ENCODE measurements at places on chromosomes 5 and 9.

- H3K4me1 ChIP-seq = no peaks in the 10 kb centered on the region
- H3K27ac ChIP-seq = no peak overlapping the region
- no peak for DNase-seq
- peaks cover 16% of the 10 kb centered on the region for H3K27me3 ChIP-seq
These were observed 130.4 kb upstream of the CDH6 start for GRCh38 chr5:31062902-31063580.

DNA sequence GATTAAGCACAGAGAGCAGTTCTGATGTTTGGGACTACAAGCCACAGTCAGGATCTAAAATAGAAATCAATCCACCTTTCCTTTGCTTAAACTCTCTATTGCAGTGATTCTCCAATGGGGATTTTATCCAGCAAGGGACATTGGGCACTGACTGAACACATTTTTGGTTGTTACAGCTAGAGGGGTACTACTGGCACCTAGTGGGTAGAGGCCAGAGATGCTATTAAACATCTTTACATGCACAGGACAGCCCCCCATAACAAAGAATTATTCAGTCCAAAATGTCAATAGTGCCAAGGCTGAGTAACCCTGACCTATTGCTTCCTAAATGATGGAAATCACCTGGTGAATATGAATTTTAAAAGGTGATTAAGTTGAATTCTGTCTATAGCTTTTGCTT, 12.0 kb downstream of the ZNF622 start:
- H3K27ac ChIP-seq = no peak overlapping the region
- peaks cover 91% of the 10 kb centered on the region for H3K36me3 ChIP-seq
- H3K4me1 ChIP-seq = peaks cover 5% of the 10 kb centered on the region
- H3K4me3 ChIP-seq = no peak overlapping the region
- no peak for DNase-seq

DNA sequence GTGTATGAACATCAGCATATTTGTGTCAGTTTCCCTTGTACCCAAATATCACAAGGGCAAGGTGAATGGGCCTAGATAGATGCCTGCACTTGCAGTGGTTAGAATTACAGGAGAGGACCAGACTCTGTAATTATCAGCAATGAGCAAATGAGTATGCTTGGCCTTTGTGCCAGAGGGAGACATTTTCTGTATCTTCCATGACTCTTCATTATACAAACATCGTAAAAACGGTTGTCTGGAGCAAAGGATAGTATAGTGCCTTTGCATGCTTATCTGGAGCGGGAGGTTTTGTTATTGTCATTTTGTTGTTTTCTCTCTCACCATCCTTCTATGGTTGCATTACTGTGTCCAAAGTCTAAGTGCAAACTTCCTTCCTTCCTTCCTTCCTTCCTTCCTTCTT, 1568.5 kb upstream of the NUDT12 start:
- no peaks in the 10 kb centered on the region for H3K27me3 ChIP-seq
- H3K36me3 ChIP-seq = no peaks in the 10 kb centered on the region
- no peak for DNase-seq
- no peaks in the 10 kb centered on the region for H3K4me1 ChIP-seq
- no peak overlapping the region for H3K4me3 ChIP-seq

- H3K4me3 ChIP-seq = no peak overlapping the region
- H3K27me3 ChIP-seq = peaks cover 27% of the 10 kb centered on the region
- H3K4me1 ChIP-seq = no peaks in the 10 kb centered on the region
- H3K36me3 ChIP-seq = no peaks in the 10 kb centered on the region
These were observed 11.9 kb downstream of the LCN1 start for GRCh38 chr9:135533113-135533512.

- peak overlapping the region; percentile 42 for H3K27ac ChIP-seq
- H3K4me1 ChIP-seq = peaks cover 14% of the 10 kb centered on the region
- DNase-seq = peak; percentile 69
- no peaks in the 10 kb centered on the region for H3K36me3 ChIP-seq
- peak overlapping the region; percentile 49 for H3K4me3 ChIP-seq
- H3K27me3 ChIP-seq = no peaks in the 10 kb centered on the region
These were observed 101.1 kb downstream of the RGS3 start for GRCh38 chr9:113564498-113565237.

- no peak overlapping the region for H3K4me3 ChIP-seq
- no peaks in the 10 kb centered on the region for H3K27me3 ChIP-seq
- no peak for DNase-seq
- no peaks in the 10 kb centered on the region for H3K36me3 ChIP-seq
These were observed 217.0 kb downstream of the TMEM38B start for GRCh38 chr9:105911104-105911911.

- no peaks in the 10 kb centered on the region for H3K36me3 ChIP-seq
- H3K27ac ChIP-seq = no peak overlapping the region
- no peaks in the 10 kb centered on the region for H3K27me3 ChIP-seq
- no peak for DNase-seq
- H3K4me3 ChIP-seq = no peak overlapping the region
These were observed 4.8 kb downstream of the IL9 start for GRCh38 chr5:135890867-135891266.

DNA sequence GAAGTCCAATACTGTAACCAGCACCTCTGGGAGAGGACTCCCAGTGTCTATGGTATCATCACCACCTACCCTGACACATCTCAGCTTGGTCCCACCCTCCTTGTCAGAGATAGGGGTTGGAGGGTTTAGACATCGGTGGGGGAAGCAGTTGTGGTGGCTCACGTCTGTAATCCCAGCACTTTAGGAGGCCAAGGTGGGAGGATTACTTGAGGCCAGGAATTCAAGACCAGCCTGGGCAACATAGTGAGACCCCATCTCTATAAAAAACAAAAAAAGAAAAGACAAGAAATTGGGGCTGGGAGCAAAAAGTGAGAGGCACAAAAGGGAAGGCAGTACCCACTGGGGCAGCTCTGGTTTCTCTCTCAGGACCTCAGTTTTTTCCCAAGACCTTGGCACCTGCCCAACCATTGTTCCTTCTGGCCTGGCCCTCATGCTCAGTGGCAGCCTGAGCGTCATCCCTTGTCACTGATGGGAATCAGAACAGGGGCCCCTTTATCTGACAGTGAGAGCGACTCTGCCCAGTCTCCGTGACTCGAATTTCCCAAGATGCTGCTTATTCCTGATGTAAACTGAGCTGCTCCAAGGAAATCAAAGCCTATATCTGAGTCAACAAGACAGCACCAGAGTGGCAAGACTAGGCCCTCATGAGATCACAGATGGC, 80.5 kb upstream of the HSPA9 start:
- no peak overlapping the region for H3K4me3 ChIP-seq
- no peak for DNase-seq
- H3K27me3 ChIP-seq = no peaks in the 10 kb centered on the region
- H3K4me1 ChIP-seq = no peaks in the 10 kb centered on the region
- no peak overlapping the region for H3K27ac ChIP-seq
- no peaks in the 10 kb centered on the region for H3K36me3 ChIP-seq

DNA sequence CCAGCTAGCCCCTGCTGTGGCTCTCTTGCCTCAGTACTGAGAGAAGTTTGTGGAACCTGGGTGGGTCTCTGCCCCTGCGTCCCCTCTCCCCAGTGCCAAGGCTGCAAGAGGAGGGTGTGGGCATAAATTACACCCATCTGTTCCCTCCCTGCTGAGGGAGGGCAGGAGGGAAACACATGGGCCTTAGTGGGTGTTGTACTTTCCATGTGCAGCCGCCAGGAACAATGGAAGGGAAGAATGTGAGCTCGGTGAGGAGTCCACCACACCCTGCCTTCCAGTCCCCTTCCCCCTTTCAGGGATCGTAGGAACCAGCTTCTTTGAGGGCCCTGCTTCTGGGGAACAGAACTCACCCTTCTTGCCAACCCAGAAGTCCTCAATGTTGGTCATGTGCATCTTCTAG, 138.2 kb upstream of the KLF4 start:
- H3K4me1 ChIP-seq = no peaks in the 10 kb centered on the region
- no peaks in the 10 kb centered on the region for H3K36me3 ChIP-seq
- H3K4me3 ChIP-seq = no peak overlapping the region

DNA sequence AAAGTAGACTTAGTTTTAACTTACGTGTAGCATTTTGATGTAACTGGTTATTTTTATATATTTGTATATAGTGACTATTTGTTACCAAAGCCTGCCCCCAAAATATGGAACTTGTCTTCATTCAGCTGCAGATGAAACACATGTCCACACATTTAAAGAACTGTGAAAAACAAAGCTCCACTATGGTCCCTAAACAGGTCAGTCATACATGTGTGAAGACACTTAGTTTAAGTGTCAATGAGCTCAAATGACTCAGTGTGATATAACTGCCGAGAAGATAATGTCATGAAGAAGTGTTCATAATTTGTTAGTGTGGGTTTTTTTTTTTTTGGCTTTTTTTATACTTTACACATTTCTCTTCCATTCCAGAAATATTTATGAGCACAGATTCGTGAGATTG, 28.2 kb downstream of the HAVCR1 start:
- H3K4me1 ChIP-seq = no peaks in the 10 kb centered on the region
- no peak for DNase-seq
- H3K27ac ChIP-seq = no peak overlapping the region
- H3K27me3 ChIP-seq = peaks cover 4% of the 10 kb centered on the region
- H3K4me3 ChIP-seq = no peak overlapping the region
- H3K36me3 ChIP-seq = no peaks in the 10 kb centered on the region

DNA sequence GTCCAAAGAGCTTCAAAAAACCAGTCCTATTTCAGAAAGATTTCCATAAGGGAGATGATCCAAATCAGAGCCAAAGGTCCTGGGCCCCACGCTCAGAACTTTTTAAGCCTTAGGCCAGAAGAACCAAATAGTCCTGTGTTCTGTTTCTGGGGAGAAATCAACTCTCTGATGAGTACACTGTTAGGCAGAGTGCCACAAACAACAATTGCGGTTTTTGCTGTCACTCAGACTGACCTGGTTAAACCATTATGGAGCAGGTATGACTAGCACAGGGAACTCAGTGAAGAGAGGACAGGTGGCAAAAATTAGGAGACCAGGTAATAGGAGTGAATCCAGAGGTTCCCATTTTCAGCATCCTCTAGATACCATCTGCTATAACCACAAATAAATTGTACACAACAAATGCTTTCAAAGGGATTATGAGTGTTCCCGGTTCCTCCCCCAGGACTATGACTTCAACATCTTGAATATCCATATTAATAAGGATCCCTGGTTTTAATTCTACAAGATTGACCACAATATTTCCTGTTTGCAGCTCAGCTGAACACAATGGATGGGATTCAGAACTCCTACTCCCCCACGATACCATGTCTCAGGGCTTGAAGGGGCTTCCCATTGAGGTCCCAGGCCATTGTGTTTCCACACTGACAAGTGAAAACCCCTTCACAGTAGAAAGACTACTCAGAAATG, 52.1 kb upstream of the FREM1 start:
- H3K36me3 ChIP-seq = no peaks in the 10 kb centered on the region
- H3K27ac ChIP-seq = no peak overlapping the region
- no peak for DNase-seq
- H3K4me3 ChIP-seq = no peak overlapping the region
- H3K4me1 ChIP-seq = no peaks in the 10 kb centered on the region

GRCh38 chr9:21779397-21779796, 23.0 kb upstream of the MTAP start:
- DNase-seq = no peak
- H3K4me3 ChIP-seq = no peak overlapping the region
- no peaks in the 10 kb centered on the region for H3K36me3 ChIP-seq

DNA sequence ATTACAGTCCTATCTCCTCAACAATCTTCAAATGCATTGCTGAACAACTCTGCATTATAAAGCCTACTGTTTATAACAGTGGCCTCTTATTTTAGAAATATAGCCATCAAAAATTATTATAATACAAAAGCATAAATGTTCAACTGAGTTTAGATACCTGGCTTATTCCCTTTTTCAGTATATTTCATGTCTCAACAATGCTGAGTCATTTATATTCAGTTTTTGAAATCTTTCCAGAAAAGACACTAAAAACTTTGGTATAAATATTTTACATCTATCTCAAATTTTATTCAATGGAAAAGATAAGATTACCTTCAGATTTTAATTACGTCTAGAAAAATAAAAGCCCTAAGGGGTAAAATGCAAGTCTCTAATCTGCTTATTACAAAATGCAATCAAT, 37.9 kb downstream of the LURAP1L start:
- no peak for DNase-seq
- H3K4me3 ChIP-seq = peak overlapping the region; percentile 35
- H3K27me3 ChIP-seq = no peaks in the 10 kb centered on the region
- peak overlapping the region; percentile 95 for H3K27ac ChIP-seq

- no peaks in the 10 kb centered on the region for H3K27me3 ChIP-seq
- no peak overlapping the region for H3K27ac ChIP-seq
- no peaks in the 10 kb centered on the region for H3K36me3 ChIP-seq
- no peak overlapping the region for H3K4me3 ChIP-seq
These were observed 271.2 kb downstream of the EDIL3 start for GRCh38 chr5:84113246-84114105.

DNA sequence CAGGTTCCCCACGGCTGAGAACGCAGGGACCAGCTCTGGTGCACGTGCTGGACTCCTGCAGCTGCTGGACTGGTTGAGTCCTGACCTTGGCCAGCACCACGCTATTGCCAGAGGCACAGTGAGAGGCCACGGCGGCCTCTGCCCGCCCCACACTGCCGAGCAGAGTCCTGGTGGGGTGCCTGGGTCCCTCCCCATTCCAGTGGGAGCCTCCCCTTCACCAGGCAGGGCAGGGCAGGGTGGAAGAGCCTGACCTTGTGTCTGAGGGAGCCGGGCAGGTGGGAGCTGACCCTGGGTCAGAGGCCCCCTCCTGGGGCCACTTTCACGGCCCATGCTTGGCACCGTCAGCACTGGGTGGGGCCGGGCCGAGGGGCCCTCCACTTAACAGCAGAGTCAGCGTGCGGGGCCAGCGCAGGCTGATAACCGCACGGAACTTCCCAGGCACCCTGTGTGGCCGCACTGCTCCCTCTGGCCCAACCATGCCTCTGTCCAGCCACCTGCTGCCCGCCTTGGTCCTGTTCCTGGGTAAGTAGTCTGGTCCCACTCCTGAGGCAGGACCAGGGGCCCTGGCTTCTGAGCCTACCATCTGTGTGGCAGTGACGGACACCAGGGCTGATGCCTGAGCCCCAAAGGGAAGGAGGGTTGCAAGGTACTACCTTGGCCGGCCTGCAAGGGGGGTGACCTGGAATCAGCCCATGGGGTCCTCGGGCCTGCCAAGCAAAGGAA, at the start of gene MAMDC4:
Gene MAMDC4, plus strand, starts transcription at position 406 of the 723 bp plus-strand sequence. Its CDS starts 71 bp downstream, at position 477.
- DNase-seq = no peak
- H3K27me3 ChIP-seq = no peaks in the 10 kb centered on the region
- H3K27ac ChIP-seq = no peak within 1 kb of the TSS
- no peak within 1 kb of the TSS for H3K4me3 ChIP-seq
- no peaks in the 10 kb centered on the region for H3K4me1 ChIP-seq
